ENCODE measurements at places on chromosomes 2 and 18. TPM values are rescaled to one million over a fixed set of nuclear protein-coding genes. Genes with fewer than 3 reads are reported as not detected.

DNA sequence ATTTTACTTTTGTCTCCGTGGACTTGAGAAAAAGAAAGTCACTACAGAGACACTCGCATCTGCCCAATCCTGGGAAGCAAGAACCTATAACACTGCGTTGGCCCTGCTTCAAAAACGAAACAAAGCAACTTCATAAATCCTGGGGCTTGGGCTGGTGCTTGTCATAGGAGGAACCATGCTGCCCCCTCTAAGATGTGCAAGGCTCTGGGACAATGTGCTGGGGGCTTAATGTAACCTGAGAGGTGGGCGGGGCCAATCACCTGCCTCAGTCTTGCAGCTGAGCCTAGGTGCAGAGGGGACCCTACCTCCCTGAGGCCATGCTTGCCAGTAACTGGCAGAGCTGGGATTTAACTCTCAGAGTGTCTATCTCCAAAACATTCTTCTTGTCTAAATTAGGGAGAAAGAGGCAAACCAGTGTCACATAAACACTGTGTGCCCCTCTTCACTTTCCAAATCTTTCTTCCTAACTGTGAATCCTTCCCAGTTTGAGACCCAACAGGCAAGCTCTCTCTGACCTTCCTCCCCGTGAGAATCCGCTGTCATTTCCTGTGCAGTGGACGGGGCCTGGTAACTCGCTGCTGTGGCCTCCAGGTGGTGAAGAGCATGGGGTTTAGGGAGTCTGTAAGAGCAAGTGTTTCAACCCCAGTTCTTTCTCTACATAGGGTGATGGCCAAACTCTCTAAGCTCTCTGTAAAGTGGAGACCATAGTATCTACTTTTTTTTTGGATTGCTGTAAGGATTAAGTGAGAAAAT is 115.1 kb downstream of the ACKR3 start:
- DNase-seq: no peak

DNA sequence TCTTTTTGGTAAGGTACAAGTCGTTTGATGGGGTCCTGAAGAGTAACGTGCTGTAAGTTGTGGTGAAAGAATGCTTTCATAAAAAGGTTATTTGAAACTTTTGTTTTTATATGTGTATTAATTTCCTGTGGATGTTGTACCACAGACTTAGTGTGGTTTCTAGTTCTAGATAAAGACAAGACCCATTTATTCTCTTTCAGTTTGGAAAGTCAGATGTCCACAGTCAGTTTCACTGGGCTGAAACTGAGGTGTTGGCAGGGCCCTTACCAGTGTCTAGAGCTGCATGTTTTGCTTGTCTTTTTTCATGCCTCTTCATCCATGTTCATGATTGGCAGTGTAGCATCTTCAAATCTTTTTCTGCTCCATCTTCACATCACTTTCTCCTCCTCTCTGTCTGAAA is 22.1 kb upstream of the DOCK10 start:
- no peak for DNase-seq

DNA sequence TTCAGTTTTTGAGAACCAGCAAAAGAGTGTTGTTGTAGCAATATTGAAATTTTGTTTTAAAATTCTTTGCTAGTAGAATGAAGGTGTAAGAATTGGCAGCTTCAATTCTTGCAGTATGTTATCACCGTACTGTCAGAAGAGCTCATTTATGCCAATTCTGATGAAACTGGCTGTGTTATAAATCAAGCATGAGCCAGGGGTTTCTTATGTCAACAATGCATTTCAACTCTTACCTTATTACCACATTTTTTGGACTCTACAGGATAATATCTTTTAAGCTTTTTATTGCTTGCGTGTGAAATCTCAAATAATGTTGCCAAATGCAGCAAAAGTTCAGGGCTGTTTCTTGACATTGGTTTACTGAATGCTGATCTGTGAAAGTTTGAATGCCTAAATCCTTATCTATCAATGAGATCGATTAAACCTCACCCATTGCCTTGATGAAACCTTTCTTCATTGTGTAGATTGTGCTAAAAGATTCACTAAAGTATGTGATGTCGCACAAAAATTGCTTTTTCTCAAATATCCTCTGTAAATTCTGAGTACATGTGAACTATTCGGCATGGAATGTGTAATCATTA is 1389.3 kb upstream of the ZEB2 start:
- DNase-seq: no peak

AKAIN1 gene
- total RNA-seq: not detected

DNA sequence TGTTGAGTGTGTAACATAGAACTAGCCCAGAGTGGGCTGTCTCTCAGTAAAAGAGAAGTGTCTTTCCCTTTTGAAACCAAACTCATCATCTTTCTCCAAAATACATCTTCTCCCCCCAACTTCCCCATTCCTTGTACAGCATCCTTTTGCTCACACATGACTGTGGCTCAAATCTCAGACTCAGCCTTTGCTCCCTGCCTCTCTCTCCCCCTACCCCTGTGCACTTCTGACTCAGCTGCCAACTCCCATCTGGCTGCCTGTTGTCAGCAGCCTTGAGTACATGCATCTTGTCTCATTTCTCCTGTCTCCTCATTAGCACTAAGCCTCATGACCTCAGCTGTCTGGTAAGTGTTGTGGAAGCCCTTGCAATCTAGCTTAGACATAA is 18.1 kb upstream of the MGAT4A start:
- no peak for DNase-seq
